ENCODE measurements at places on chromosomes 13 and 19. TPM values are rescaled to one million over a fixed set of nuclear protein-coding genes. Genes with fewer than 3 reads are reported as not detected.

The CLEC17A gene
- not detected for total RNA-seq

The GPR180 gene
- 3.1 TPM for total RNA-seq

The ATP4A gene
- not detected for total RNA-seq

The SRRM5 gene
- total RNA-seq: not detected

The GAPDHS gene
- total RNA-seq: not detected

The THSD1 gene
- 7.3 TPM for total RNA-seq

The NKPD1 gene
- total RNA-seq: 4.2 TPM

- no peaks in the 10 kb centered on the region for H3K27me3 ChIP-seq
- no peak overlapping the region for H3K27ac ChIP-seq
- H3K4me1 ChIP-seq: no peaks in the 10 kb centered on the region
- H3K4me3 ChIP-seq: no peak overlapping the region
- H3K36me3 ChIP-seq: no peaks in the 10 kb centered on the region
- no peak for DNase-seq
These were observed 244.1 kb upstream of the IRS2 start for GRCh38 chr13:110030394-110030928.

DNA sequence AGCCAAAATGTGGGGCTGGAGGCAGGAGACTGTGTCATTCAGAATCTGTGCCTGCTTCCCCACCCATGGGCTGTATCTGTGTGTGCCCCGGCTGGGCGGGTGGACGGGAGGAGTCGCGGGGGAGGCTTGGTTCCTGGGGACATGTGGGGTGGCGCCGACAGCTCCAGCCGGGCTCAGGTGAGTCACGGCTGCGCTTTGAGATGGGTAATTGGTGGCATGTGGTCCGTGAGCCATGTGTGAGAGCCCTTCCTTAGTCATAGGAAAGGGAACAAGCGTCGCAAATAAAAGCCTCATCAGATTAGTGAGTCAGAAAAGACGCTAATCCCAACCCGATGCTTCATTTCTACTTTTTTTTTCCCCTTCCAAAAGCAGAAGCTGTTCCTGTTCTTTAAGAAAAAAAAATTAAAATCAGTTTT is 118.6 kb upstream of the ZNF536 start:
- no peaks in the 10 kb centered on the region for H3K36me3 ChIP-seq
- peak overlapping the region; percentile 78 for H3K27ac ChIP-seq
- H3K4me3 ChIP-seq: peak overlapping the region; percentile 23
- no peaks in the 10 kb centered on the region for H3K4me1 ChIP-seq

GRCh38 chr19:4709440-4710280 is 14.0 kb downstream of the DPP9 start:
- DNase-seq: no peak
- H3K27me3 ChIP-seq: no peaks in the 10 kb centered on the region
- H3K27ac ChIP-seq: peak overlapping the region; percentile 27
- H3K4me1 ChIP-seq: peaks cover 58% of the 10 kb centered on the region
- H3K36me3 ChIP-seq: peaks cover 6% of the 10 kb centered on the region

- no peaks in the 10 kb centered on the region for H3K36me3 ChIP-seq
- no peaks in the 10 kb centered on the region for H3K27me3 ChIP-seq
- no peaks in the 10 kb centered on the region for H3K4me1 ChIP-seq
- DNase-seq: no peak
- H3K4me3 ChIP-seq: no peak overlapping the region
These were observed 282.8 kb upstream of the EDNRB start for GRCh38 chr13:78201411-78201810.

DNA sequence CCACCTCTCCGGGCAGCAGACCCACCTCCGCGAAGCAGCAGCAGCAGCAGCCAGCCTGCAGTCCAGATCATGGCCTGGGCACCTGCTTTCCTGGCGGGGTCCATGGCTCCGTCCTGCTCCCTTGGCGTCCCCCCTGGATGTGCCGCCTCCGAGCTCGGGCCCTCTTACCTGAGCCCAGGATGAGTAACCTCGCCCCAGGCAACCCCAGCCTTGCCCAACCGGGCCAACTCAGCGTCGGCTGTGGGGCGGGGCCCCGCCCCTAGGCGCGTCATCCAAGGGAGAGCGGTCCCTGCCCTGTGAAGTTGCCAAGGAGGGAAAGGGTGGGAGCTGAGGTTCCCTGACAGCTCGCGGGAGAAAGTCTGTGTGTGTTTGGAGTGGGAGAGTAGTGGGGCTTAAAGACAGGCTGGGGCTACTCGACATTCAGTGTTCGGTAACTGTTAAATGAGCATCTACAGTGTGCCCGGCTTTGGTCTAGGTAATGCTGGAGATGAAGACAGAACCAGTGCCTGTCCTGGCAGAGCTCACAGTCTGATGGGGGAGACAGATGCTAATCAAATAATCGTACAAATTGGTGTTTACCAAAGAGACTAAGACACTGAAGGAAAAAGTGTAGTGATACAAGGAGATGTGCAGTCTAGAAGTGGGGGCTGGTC is at the start of gene LYPD3:
LYPD3 (minus strand) TSS at position 141 of the 653 bp plus-strand sequence; CDS start at position 104, 37 bp downstream.
- peak within 1 kb of the TSS; percentile 93 for H3K27ac ChIP-seq
- DNase-seq: no peak
- H3K4me3 ChIP-seq: peak within 1 kb of the TSS; percentile 66

DNA sequence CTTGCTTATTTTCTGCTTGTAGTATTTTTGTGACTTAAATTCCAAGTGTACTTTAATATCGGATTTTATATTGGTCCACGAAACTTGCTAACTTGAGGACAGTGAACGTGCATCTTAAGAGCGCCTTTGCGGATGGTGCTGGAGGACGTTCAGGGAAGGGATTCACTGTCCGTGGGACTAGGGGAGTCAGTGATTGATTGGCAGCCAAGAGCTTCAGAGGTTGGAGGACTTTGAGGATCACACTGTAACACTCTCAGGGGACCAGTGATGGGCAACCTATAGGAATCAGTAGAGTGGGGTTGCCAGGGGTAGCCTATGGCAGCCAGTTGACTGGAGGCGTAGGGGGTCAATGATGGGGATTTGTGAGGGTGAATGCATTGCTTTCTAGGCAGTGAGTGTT is 516 bp downstream of the ZNF175 start:
- no peaks in the 10 kb centered on the region for H3K27me3 ChIP-seq
- peak overlapping the region; percentile 68 for H3K4me3 ChIP-seq
- no peaks in the 10 kb centered on the region for H3K36me3 ChIP-seq
- H3K27ac ChIP-seq: no peak overlapping the region

GRCh38 chr13:103471896-103472295 is 405.7 kb upstream of the SLC10A2 start:
- no peak overlapping the region for H3K4me3 ChIP-seq
- no peak for DNase-seq
- H3K4me1 ChIP-seq: no peaks in the 10 kb centered on the region
- H3K36me3 ChIP-seq: no peaks in the 10 kb centered on the region
